ENCODE measurements at places on chromosomes 6 and 20. TPM values are rescaled to one million over a fixed set of nuclear protein-coding genes. Genes with fewer than 3 reads are reported as not detected.

The DDX39B gene
- total RNA-seq: 306 TPM

The B3GAT2 gene
- not detected for total RNA-seq

The ARHGAP18 gene
- total RNA-seq: 27.6 TPM

The SIRPD gene
- total RNA-seq: not detected

The VIP gene
- 0.65 TPM for total RNA-seq

The OXT gene
- total RNA-seq: not detected

The SERPINB6 gene
- 112 TPM for total RNA-seq
